Osteocyte (in vitro differentiated cells): ENCODE measurements at places on chromosomes 13 and 19. TPM values are rescaled to one million over a fixed set of nuclear protein-coding genes. Genes with fewer than 3 reads are reported as not detected.

Gene RXFP2
- not detected in 2 replicates for total RNA-seq

Gene GNG7
- 5.1 TPM in 2 replicates for total RNA-seq

Gene CAMSAP3
- 0.57 and 1.1 TPM in 2 replicates for total RNA-seq

Gene TNFSF9
- 1.4 and 1.5 TPM in 2 replicates for total RNA-seq

Gene N4BP2L1
- 9.8 and 10.2 TPM in 2 replicates for total RNA-seq

DNA sequence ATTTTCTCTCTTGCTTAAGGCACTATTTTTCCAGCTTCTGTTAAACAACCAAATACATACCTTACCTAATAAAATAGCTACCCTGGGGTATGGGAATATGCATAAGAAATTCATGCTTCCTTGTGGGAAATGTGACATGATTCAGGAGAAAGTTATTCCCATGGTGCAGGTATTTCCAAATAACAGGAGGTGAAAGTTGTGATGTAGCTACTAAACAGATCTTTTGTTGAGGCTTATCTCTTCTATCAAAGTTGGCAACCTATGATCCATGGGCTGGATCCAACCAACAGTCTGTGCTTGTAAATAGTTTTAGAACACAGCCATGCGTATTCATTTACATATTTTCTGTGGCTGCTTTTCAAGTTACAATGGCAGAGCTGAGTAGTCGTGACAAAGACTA lies 177.8 kb upstream of the NBEA start:
- no peaks in the 10 kb centered on the region for H3K4me1 ChIP-seq
- DNase-seq = no peak
- H3K27me3 ChIP-seq = no peaks in the 10 kb centered on the region

DNA sequence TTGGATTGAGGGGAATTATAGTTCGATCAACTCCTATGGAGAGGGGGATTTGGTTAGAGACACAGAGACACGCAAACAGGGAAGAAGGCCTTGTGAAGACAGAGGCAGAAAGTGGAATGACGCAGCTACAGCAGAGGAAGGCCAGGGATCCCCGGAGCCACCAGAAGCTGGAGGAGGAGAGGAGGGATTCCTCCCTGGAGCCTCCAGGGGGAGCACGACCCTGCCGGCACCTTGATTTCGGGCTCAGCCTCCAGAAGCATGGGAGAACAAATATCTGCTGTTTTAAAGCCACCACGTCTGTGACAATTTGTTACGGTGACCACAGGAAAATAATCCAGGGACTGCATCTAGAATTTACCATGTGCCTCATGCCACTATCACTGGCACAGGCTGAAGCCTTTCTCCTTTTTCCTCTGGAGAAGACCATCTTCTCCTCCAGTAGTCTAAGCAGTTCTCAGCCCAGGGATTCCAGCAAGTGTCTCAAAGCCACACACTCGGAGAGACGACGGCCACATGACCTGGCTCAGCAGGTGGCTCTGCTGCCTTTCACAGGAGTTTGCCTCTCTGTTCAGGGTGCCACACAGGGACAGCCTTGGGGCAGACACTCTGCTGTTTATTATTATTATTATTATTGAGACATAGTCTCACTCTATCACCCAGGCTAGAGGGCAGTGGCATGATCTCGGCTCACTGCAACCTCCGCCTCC lies 39.9 kb upstream of the CCNE1 start:
- H3K4me3 ChIP-seq = no peak overlapping the region
- H3K36me3 ChIP-seq = no peaks in the 10 kb centered on the region
- no peak overlapping the region for H3K27ac ChIP-seq
- H3K27me3 ChIP-seq = no peaks in the 10 kb centered on the region

GRCh38 chr13:100520936-100521850 lies 67.4 kb downstream of the GGACT start:
- H3K36me3 ChIP-seq = no peaks in the 10 kb centered on the region
- no peaks in the 10 kb centered on the region for H3K27me3 ChIP-seq
- peak overlapping the region; percentile 72 for H3K27ac ChIP-seq

- no peaks in the 10 kb centered on the region for H3K27me3 ChIP-seq
- no peaks in the 10 kb centered on the region for H3K4me1 ChIP-seq
- no peak overlapping the region for H3K4me3 ChIP-seq
- peaks cover 15% of the 10 kb centered on the region for H3K36me3 ChIP-seq
- DNase-seq = no peak
These were observed 14.4 kb upstream of the MYDGF start for GRCh38 chr19:4684312-4685095.

DNA sequence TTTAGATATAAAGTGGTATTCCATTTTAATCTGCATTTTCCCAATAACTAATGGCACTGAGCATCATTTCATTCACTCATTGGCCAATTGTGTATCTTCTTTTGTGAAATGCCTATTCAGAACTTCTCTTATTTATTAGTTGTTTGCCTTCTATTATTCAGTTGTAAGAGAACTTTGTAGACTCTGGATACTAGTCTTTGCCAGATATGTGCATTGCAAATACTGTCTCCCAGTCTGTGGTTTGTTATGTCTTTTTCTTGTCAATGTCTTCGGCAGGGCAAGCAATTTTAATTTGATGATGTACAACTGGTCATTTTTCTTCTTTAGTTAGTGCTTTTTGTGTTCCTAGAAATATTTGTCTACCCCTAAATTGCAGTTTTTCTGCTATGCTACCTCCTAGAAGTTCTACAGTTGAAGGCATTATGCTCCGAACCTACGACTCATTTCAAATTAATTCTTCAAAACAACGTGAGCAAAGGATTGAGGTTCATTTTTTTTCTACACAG lies 115.9 kb downstream of the TSHZ3 start:
- no peak for DNase-seq
- H3K4me3 ChIP-seq = no peak overlapping the region
- no peaks in the 10 kb centered on the region for H3K36me3 ChIP-seq
- no peaks in the 10 kb centered on the region for H3K27me3 ChIP-seq

- DNase-seq = no peak
- H3K4me3 ChIP-seq = no peak overlapping the region
- H3K27ac ChIP-seq = no peak overlapping the region
These were observed 5.2 kb downstream of the TRAPPC5 start for GRCh38 chr19:7685546-7686445.

DNA sequence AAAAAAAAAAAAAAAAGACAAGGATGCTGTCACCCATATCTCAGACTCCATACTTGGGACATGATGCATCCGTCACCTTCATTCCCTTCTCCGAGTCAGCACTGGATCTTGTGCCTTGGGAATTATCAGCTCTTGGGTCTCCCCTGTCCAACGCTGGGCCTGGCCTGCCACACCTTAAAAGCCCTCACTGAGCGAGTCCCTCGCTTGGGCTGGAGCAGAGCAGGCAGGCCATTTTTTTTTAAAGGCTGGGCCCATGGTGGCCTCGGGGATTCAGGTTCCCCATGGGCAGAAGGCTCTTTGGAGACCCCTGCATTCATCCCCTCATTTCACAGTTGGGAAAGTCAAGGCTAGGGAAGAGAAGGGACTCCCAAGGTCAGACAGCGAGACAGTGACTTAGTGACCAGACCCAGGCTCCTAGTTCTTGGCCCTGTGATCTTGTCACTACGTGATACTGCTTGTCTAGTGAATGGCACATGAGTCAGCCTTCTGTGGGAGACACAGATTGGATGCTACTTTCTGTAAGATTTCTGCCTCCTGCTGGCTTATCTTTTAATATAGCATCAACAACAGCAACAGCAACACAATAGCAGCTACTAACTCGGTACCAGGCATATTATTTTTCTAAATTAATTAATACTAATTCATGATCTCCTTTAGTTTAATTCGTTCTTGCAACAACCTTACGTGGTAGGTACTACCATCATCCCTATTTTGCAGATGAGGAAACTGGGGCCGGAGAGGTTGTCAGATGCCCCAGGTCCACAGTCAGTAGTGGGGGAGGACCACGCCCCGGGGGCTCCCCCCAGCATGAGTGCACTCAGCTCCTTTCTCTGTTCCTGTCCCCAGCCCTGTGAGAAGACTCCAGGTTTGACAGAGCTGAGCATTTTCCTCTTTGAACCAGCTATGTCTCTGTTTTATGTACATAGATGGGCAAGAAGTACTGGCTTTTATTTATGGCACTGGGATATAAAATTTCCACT lies 27.4 kb upstream of the ZNF536 start:
- no peak overlapping the region for H3K4me3 ChIP-seq
- no peak for DNase-seq
- no peaks in the 10 kb centered on the region for H3K27me3 ChIP-seq
- H3K4me1 ChIP-seq = no peaks in the 10 kb centered on the region
- no peak overlapping the region for H3K27ac ChIP-seq

DNA sequence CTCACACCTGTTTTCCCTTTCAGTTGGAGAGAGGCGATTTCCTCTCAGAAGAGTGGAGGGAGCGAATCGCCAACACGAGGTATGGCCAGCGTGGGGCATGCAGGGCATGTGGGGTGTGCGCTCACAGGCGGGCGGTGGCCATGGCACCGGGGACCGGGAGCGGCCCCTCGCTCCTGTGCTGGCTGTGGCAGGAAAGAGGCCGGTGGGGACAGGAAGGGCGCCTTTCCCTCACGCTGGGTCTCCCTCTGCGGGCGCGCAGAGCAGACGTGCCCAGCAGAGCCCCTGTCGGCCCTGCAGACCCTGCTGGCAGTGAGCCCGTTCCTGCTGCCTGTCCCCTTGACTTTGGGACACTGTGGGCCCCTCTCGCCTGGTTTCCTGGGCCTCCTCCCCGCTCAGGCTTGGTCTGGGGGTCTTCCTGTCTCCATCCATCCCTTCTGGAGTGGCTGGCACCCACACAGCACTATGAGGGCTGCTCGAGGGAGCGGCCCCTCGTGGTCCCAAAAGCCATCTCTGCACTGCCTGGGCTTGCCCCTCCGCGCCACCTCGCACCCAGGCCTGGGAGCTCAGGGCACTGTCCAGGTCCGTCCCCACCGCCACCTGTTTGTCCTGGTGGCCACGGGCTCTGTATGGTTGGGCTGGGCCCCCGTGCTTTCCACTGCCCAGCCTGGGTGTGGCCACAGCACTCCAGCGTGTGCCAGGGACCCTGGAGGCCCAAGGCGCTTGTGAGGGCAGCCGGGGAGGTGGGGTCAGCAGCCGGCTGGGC lies 36.1 kb downstream of the PLEKHJ1 start:
- H3K4me3 ChIP-seq = no peak overlapping the region
- H3K4me1 ChIP-seq = peaks cover 5% of the 10 kb centered on the region
- H3K36me3 ChIP-seq = peaks cover 13% of the 10 kb centered on the region
- H3K27me3 ChIP-seq = no peaks in the 10 kb centered on the region

DNA sequence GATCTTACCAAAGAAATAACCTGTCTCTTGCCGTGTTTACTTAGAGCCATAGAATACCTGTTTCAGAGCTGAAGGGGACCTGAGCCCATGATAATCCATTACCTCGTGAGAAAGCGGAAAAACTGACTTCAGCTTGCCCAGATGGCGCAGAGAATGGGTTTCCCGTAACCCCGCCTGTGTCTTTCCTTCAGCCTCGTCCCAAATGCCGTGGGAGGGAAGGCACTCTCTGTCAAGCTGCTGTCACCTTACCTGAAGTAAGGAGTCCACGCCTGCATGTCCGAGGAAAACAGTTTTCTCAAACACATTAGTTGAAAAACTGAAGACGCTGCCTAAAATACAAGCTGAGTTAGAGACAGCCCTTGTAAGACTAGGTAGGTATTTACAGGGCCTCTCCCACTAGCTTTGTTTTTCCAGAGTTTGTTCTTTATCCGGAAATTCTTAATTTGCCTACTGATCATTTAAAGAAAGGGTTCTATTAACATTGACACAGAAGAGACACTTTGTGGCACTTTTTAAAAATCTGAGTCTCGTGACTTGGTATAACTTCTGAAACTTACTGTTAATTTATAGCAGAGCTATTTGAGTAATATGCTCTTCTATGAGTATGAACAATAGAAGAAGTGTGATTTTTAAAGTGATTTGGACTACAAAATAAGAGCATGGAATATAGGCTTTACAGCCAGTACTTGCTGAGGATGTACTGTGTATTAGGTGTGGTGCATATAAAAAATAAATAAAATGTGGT lies 1.3 kb upstream of the INTS6 start:
- H3K27me3 ChIP-seq = no peaks in the 10 kb centered on the region
- H3K4me3 ChIP-seq = peak overlapping the region; percentile 90
- peak overlapping the region; percentile 98 for H3K27ac ChIP-seq
- H3K36me3 ChIP-seq = peaks cover 19% of the 10 kb centered on the region
